ENCODE measurements at places on chromosomes 16 and 17.
A peak's percentile ranks its signal among the peaks of the same experiment; 100 is the strongest.

DNA sequence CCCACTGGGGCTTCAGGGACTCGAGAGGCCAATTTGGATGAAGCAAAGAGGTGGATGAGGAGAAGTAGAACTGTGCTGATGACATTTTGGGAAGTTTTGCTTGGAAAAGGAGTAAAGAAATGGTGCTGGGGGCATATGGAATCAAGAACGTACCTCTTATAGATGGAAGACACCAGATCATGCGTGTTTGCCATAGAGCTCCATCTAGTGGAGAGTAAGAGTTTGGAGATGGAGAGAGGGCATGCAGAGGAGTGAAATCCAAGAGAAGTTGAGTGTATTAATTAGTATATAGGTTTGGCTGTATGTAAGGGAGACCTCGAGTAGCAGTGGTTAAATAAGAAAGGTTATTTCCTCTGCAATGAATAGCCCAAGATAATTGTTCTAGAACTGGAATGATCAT lies 56.0 kb downstream of the SHISA6 start:
- DNase-seq: no peak

- peak; percentile 7 for DNase-seq
These were observed 67.1 kb downstream of the CLEC18A start for GRCh38 chr16:70018254-70018653.

GRCh38 chr17:57943140-57943539 lies 12.1 kb downstream of the CUEDC1 start:
- DNase-seq: no peak

DNA sequence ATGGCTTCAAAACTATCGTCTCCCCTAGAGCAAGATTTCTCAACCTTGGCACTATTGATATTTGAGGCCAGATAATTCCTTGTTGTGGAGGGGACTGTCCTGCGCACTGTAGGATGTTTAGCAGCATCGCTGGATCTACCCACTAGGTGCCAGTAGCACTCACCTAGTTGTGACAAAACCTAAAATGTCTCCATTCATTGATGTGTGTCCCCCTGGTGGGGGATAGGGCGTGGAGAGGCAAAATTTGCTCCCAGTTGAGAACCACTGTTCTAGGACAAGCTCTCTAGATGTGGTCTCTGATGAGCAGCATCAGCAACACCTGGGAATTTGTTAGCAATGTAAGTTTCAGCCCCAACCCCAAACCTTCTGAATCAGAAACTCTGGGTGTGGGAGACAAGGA lies 259.0 kb downstream of the XYLT1 start:
- no peak for DNase-seq

GRCh38 chr16:12310286-12310685 lies 333.8 kb downstream of the SNX29 start:
- DNase-seq: no peak

GRCh38 chr16:4264546-4264945 lies 8.3 kb downstream of the TFAP4 start:
- DNase-seq: no peak

DNA sequence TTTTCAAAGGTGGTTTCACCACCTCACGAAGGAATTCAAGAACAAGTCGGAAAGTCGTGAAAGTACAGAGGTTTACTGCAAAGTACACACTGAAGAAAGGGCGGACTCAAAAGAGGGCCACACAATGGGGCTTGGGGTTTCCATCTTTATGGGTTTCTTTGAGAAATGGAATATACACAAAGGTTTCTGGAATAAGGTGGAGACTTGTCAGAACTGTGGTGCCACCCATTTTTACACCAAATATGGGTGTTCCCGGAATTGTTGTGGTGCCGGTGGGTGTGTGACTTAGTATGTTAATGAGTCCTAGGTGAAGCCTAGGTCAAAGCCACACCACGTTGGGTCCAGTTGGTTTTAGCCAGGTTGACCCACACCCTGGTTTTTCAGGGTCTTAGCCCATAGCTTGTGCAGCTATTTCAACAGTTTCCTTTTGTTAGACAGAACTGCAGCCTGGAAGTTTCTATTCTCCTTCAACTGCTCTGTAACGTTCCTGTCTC lies 567 bp upstream of the GCSH start:
- no peak for DNase-seq

DNA sequence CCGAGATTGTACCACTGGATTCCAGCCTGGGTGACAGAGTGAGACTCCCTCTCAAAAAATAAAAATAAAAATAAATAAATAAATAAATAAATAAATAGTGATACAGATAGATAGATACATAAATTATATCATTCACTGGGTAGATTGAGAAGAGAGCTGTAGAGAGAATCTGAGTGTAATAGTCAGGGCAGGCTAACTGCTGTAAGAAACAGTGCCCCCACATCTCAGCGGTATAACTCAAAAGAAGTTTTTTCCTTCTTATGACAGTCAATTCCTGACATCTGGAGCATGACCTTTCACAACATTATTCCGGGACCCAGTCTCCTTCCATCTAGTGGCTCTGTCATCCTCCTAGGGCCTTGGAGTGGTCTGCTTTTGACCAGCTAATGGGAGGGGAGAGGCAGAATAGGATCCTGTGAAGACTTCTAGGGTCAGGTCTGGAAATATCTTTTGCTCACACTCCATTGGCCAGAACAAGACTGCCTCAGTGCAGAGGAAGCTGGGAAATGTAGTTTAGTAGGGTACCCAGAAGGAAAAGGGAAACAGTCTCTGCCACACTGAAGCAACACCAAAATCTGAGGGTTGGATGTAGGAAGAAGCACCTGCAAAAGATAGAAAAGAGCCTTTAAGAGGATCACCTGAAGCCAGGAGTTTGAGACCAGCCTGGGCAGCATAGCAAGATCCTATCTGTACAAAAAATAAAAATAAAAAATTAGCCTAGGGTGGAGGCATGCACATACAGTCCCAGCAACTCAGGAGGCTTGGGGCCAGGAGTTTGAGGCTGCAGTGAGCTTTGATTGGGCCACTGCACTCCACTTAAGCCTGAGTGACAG lies 3.0 kb upstream of the QPRT start:
- DNase-seq: no peak

- DNase-seq: no peak
These were observed 2.8 kb downstream of the ADGRG1 start for GRCh38 chr16:57630931-57631845.

DNA sequence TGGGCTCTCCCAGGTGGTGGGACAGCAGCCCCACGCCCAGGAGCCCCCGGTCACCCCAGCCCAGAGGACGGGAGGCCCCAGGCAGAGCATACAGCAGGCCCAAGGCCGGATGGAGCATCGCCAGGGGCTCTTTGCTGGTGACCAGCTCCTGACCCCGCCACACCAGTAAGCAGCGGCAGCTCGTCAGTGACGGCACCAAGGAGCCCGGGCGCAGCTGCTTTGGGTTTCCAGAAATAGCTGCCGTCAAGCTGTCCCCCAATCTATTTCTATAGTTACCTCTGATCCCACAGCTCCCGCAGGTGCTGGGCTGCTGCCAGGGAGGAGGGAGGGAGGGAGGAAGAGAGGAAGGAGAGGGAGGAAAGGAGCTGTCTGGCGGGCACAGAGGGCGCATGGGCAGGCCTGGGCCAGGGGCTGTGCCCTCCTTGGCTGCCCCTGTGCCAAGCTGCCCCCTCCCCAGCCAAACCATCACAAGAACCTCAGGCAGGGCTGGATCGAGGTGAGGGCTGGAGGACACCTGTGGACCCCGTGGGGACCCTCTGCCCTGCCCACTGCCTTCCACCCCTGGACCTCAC lies 10.8 kb upstream of the RASD1 start:
- no peak for DNase-seq

- DNase-seq: no peak
These were observed 66.1 kb upstream of the BCAR1 start for GRCh38 chr16:75317532-75317931.
